ENCODE measurements at places on chromosomes 2 and 18.

DNA sequence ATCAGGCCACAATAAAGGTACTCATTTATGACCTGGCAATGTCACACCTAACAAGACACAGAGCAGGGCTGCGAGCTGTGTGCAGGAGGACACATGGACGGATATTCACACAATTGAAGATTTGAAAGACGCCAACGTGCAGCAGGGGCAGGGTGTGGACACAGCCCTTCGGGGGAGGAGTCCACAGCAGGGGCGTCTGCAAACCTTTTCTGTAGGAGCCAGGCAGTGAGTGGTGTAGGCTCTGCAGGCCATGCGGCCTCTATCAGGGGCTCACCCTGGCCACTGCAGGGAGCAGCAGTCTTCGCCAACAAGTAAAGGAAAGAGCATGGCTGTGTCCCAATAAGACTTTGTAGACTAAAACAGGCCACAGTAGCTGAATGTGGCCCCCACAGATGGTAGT is 125.7 kb upstream of the SNTG2 start:
- no peak for DNase-seq

GRCh38 chr2:220393711-220394110 is 766.3 kb downstream of the SLC4A3 start:
- DNase-seq = no peak

- DNase-seq = no peak
Observed at GRCh38 chr18:3061581-3062312, 48.8 kb upstream of the LPIN2 start.

DNA sequence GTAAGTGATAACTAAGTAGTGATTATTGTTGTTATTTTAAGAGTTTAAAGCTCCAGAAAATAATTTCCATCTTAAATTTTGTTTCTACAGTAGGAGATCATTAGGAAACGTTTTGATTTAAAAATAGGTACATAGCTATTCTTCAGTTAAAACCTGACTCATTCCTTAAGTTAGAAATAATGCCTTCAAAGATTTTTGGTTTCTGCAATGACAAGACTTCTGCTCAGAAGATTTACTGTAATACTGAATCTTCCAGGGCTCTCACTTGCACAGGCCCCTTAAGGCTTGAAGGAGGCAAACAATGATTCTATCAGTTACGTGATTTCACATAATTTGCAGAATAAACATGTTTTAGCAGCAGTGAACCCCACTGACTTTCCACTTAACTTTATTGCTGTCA is 333.7 kb downstream of the RAD51AP2 start:
- no peak for DNase-seq

- DNase-seq = no peak
Observed at GRCh38 chr2:68637047-68637446, 6.3 kb upstream of the PROKR1 start.

DNA sequence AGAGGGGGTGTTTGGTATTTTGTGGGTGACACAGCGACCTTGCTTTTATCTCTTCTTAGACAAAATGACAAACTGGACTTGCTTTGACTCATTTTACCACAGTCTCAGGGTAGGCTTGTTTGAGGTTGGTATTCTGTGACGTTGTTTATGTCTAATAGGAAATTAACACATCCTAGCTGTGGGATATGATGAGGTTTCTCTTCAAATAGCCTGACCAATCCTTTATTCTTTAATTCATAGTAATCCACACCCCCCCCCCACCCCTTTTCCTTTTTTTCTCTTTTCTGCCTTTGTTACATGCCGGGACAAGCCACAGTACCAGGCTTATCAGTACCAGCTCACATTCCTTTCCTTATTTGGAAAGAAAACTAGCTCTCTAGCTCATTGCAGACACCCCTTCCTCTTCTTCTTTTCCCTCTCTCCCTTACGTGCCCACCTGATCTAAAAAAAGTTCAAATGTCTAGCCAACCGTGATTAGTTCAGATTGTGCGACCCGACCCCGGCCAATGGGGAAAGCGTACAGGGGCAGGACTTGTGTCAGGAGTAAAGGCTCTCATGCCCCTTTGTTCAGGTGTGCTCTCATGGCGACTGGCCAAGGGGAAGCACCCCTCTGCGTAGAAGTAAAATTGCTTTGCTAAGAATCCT is 52.2 kb upstream of the PTPRM start:
- DNase-seq = no peak

GRCh38 chr2:39723946-39724827 is 54.9 kb downstream of the THUMPD2 start:
- no peak for DNase-seq

- DNase-seq = no peak
Observed at GRCh38 chr18:10148189-10148929, 234.5 kb downstream of the VAPA start.

- no peak for DNase-seq
Observed at GRCh38 chr2:178718283-178718682, 88.9 kb downstream of the TTN start.

DNA sequence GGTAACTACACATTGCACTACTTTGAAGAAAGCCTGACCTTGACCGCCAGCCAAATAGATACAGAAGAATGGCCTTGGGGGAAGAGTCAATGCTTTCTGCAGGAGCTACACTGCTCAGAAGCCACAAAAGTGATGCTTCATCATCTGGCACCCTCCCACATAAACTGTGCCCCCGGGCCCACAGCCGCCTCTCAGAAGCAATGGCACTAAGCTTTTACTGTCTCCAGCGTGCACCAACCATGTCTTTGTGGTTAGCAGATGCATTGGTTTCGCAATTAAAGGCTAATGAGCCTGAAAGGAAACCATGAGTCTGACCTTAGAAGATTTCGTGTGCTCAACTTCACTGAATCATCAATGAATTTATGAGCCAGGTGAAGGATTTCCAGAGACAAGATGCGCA is 209.4 kb upstream of the TRIB2 start:
- DNase-seq = peak; percentile 88

DNA sequence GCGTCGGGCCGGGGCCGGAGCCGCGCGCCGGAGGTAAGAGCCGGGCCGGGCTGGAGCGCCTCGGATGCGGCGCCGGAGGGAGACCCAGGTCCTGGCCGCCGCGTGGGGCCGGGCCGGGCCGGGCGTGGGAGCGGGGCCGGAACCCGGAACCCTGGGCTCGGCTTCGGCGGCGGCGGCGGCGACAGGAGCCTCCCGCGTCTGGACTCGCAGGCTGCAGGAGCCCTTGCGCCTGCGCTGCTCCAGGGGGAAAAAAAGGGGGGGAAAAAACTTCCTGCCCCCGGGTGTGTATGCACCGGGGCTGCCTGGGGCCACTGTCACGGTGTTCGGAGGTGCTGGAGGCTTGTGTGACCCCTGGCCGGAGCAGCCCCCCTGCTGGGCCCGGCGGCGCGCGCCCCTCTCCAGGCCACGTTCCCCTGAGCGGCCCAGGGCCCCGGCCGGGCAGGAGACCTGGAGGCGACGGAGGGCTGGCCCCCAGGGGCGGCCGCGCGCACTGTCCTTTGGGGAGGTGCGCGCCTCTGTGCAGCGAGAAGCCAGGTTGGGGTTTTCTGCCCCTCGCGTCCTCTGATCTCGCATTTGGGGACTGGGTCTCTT is 864 bp downstream of the KLHL29 start:
- DNase-seq = no peak

DNA sequence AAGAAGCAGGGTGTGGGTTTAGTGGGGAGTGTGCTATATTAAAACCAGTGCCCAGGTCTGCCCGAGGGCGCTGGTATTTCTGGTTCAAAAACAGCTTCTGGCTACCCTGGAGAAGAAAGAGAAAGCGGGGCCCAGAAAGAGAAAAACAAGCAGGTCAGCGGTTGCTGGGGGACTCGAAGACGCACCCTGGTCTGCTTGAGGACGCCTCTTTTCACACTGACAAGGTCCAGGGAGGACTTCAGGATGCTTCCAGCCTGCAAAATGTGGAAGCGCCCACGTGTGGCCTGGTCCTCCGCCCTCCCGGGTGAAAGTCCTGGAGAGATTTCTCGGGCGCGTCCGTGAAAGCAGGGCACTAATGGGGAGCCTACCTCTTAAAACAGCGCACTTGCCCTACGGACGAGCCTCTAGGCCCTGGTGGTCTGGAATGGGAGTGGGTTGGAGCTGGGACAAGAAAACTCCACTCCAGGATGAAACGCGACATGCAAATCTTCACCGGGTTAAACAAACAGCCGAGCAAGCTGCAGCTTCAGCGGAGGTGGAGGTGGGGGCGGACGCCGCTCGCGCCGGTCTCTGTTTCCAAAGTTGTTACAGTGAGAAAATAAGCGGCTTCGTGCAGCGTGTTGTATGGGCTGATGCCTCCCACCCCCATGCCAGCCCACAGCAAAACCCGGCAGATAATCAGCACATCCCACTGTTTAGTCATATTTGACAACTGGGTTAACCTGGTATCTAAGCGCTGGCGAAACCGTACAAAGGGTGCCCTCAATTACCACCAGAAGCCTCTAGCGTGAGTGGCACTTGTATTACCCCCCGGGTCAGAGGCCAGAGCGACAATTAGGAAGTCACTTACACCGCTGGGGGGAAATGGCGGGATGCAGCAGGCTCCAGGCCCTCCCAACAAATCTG is 1.1 kb upstream of the SP9 start:
- no peak for DNase-seq

GRCh38 chr18:49096021-49096420 is 145.3 kb upstream of the SMAD7 start:
- DNase-seq = no peak

DNA sequence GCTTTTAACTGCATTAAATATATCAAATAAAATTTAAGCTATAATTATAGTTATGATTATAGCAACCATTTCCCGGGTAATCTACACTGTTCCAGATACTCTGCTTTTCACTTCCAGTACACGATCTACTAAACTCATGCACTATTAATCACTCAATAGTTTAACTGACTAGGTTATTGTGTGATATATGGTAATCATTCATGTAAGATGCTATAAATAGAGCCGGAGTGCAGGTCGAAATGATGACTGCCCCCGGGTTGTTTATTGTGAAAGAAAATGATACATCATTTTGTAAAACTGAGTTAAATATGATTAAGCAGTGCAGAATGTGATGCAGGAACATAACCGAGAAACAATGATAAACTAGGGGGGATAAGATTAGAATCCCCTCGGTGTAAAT is 434.6 kb upstream of the DSEL start:
- DNase-seq = no peak

GRCh38 chr2:142907653-142908052 is 30.2 kb downstream of the KYNU start:
- no peak for DNase-seq

DNA sequence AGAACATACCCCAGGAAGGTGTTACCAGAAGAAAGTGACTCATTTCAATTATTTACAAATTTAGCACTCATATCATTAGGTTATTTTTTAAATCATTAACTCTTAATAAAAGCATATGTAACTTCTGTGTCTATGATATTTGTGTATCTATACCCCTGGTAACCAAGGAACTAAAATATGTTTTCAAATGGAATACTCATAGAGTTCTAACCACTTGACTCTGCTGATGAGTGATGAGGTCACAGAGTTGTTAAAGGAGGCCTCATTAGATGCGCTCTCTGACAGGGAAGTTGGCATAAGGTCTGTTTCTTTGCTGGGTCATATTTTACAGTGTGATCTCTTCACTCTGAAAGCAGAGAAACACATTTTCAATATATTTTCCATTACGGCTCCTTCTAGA is 73.4 kb downstream of the CCDC150 start:
- DNase-seq = no peak

DNA sequence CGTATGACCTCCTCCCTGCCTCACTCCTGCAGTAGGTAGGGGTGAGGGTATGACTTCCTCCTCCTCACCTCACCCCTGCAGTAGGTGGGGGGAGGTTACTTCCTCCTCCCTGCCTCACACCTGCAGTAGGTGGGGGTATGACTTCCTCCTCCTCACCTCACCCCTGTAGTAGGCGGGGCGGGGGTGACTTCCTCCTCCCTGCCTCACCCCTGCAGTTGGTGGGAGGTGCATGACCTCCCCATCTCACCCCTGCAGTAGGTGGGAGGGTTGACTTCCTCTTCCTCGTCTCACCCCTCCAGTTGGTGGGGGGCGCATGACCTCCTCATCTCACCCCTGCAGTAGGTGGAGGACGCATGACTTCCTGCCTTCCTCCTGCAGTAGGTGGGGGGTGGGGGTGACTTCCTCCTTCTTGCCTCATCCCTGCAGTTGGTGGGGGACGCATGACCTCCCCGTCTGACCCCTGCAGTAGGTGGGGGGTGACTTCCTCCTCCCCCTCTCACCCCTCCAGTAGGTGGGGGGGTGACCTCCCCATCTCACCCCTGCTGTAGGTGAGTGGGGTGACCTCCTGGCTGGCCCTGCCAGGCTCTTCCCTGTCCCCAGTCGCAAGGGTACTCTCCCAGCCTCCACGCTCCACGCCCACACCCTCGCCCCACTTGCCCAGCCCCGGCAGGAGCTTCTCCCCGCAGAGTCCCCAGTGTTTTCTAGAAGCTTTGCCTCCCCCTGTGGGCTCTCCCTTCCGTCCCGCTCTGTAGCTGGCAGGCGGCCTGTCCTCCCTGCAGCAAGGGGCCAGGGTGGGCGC is 39.3 kb downstream of the TSHZ1 start:
- no peak for DNase-seq

GRCh38 chr18:48133671-48134251 is 203.3 kb upstream of the SMAD2 start:
- DNase-seq = peak; percentile 22

DNA sequence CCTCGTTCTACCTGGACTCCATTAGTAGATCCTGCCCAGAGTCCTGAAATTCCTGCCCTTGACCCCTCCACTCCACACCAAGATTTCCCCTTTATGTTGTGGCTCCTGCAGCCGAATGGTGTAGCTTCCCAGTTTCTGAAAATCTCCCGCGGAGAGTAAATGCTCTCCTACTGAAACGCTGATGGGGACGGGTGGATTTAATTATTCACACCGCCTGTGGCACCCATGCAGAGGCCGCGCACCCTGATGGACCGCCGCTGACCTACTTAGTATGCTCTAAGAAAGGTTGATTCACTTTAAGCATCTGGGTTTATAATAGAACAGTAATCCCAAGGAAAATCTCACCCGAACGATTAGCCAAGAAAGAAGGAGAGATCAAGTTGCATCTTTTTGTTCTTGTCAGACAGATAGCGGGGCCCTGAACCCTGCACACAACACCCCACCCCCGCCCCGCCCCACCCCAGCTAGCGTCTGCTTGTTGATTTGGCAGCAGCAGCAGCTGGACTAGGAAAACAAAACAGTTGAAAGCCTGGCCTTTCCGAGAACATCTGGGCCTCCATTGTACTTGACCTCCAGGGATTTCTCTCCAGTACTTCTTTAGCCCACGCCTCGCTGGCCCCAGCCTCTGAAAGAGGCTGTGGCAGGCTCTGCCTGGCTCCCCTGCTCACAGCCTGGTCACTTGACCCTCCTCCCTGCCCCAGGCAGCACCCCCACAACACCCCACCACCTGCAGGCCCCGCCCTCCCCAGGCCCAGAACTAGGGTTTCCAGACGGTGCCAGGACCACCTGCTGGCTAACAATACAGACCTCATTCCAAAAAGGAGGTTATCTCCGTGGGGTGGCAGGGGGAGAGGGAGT is 53.6 kb downstream of the DPYSL5 start:
- DNase-seq = no peak

Measured in NCI-H226 (cell line).